ENCODE measurements at places on chromosomes 7 and 10. TPM values are rescaled to one million over a fixed set of nuclear protein-coding genes. Genes with fewer than 3 reads are reported as not detected.

- no peak for DNase-seq
These were observed 31.0 kb upstream of the ARID5B start for GRCh38 chr10:61870526-61870895.

- DNase-seq: no peak
These were observed 133.6 kb downstream of the PPP1R9A start for GRCh38 chr7:95041031-95041430.

DNA sequence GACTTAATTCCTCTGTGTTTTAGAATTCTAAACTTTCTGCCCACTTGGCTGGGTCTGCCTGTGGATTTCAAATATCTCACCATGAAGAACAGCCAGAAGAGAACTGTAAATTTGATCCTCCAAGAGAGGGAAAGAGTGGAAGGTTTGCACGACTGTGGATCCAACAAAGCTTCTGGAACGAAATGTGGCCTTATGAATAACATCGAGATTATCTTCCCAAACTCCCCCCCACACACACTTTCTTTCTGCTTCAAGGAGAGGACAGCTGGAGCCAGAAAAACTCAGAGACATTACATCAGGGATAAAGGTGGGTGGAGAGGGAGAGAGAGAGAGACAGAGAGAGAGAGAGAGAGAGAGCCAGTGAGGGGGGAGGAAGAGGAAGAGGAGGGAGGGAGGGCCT lies 570.1 kb upstream of the MGMT start:
- DNase-seq: no peak

DNA sequence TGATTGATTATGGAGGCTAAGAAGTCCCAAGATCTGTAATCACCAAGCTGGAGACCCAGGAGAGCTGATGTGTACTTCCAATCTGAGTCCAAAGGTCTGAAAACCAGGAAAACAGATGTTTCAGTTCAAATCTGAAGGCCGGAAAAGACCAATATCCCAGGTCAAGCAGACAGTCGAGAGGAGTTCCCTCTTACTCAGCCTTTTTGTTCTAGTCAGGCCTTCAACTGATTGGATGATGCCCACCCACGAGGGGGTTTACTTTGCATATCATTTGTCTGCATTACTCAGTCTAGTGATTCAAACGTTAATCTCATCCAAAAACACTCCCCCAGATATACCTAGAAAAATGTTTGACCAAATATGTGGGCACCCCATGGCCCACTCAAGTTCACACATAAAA lies 7.4 kb upstream of the ARID5B start:
- DNase-seq: no peak

The PDK4 gene
- total RNA-seq: 0.46 TPM

- no peak for DNase-seq
These were observed 194.4 kb downstream of the NSUN6 start for GRCh38 chr10:18456984-18457383.

- no peak for DNase-seq
These were observed 42.2 kb upstream of the OPALIN start for GRCh38 chr10:96401036-96401435.

- DNase-seq: peak; percentile 31
These were observed 226.2 kb downstream of the COBL start for GRCh38 chr7:51090411-51090810.

- DNase-seq: no peak
These were observed 62.8 kb downstream of the MTPN start for GRCh38 chr7:135914346-135914745.

The VWA2 gene
- not detected for total RNA-seq

The SP4 gene
- 8.3 TPM for total RNA-seq

- no peak for DNase-seq
These were observed 5.8 kb downstream of the CALHM3 start for GRCh38 chr10:103473261-103473671.

DNA sequence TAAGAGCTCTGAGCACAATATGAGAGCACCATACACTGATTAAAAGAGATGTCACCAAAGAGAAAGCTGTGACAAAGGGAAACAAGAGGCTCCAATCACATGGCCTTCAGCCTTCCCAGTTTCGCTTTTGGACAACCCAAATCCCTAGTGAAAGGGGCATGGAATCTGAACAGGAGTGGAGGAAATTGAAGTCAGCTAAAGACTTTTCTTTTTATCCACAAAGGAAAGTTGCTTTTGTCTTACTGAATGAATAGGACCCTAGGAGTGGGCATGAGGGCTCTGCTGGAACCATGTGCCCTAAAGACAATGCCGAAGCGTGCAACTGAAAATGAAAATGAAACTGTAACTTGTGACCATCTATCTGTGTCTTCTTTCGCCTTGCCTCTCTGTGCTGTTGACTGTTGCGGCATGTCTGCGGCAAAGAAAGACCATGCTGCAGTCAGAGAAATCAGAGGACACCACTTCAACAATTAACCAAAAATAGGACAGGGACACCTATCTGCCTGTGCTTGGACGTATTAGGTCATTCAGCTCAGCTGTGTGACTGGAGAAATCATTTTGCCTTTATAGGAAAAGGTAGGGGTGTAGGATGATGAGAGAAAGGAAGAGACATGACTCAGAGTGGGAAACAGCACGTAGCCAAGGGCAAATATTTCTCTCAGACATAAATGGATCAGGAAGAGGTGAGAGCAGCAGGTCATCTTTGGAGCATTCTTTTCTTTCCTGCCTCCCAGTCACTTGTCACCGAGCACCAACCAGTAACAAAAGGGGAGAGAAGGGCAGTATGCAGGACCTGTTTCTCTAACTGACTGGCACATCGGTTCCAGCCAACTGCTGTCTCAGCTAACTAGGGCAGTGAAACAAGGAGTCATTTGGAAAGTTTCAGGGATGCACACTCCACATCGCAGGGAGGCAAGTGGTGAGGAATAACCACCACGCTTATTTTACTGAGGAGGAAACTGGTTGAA lies 12.3 kb downstream of the CAV2 start:
- peak; percentile 90 for DNase-seq
